ENCODE measurements at places on chromosomes 6 and 20.

- no peak for ATAC-seq
These were observed 28.7 kb downstream of the FKBP1A start for GRCh38 chr20:1364106-1364505.

- peak; percentile 82 for ATAC-seq
These were observed 21.9 kb downstream of the SGK1 start for GRCh38 chr6:134295953-134296553.

- ATAC-seq: peak; percentile 45
These were observed 62.0 kb upstream of the CD93 start for GRCh38 chr20:23147964-23148730.

GRCh38 chr6:96164802-96165201, 149.0 kb downstream of the FUT9 start:
- no peak for ATAC-seq

- ATAC-seq: peak; percentile 39
These were observed 115.4 kb downstream of the OPN5 start for GRCh38 chr6:47897247-47897646.

DNA sequence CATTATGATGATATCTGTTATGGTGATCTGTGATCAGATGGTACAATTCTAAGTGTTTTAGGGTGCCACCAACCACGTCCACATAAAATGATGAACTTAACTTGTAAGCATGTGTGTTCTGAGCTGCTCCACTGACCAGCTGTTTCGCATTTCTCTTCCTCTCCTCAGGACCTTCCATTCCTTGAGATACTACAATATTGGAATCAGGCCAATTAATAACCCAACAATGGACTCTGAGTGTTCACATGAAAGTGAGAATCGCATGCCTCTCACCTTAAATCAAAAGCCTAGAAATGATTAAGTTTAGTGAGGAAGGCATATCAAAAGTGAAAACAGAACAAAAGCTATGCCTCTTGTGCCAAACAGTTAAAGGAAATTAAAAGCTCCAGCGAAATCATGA, 114.6 kb downstream of the MAN1A1 start:
- no peak for ATAC-seq

GRCh38 chr6:134389658-134390057, 71.7 kb upstream of the SGK1 start:
- no peak for ATAC-seq

DNA sequence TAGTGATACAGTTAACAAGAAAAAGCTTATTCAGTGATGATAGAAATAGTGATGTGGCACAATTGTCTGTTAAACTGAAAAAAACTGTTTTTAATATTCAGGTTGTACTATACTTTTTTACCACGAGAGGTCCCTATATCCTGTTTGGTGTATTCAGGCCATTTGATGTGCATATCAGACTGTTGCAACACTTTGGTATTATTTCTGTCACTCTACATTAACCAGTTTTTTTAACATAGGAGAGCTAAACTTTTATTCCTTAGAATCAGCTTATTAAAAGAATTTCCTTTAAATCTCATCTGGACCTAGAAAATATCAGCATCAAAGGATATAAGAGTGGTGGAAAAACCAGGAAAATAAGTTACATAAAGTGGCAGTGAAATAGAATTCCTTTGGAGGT, 36.8 kb downstream of the TSPYL4 start:
- peak; percentile 64 for ATAC-seq

- no peak for ATAC-seq
These were observed 700.7 kb downstream of the EPM2A start for GRCh38 chr6:145034664-145035063.

- peak; percentile 11 for ATAC-seq
These were observed 176.3 kb downstream of the ADGRG6 start for GRCh38 chr6:142478117-142478516.

DNA sequence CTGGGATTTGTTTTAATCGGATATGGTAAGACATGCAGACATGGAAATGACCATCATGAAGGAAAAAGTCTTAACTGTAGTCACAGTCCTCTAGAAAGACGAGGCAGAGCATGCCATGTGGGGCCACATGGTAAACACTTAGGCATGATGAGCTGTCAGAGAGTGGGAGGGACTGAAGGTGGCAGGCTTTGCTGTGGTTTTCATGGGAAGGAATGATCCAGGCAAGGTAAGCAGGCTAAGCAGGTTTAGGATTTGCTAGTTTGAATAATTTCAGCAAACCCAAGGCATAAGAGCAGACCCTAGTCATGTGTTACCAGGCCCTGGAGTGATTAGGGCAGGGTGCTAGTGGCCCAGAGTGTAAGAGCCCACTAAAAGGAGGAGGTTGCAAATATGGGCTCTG, 47.2 kb upstream of the STMND1 start:
- ATAC-seq: no peak

DNA sequence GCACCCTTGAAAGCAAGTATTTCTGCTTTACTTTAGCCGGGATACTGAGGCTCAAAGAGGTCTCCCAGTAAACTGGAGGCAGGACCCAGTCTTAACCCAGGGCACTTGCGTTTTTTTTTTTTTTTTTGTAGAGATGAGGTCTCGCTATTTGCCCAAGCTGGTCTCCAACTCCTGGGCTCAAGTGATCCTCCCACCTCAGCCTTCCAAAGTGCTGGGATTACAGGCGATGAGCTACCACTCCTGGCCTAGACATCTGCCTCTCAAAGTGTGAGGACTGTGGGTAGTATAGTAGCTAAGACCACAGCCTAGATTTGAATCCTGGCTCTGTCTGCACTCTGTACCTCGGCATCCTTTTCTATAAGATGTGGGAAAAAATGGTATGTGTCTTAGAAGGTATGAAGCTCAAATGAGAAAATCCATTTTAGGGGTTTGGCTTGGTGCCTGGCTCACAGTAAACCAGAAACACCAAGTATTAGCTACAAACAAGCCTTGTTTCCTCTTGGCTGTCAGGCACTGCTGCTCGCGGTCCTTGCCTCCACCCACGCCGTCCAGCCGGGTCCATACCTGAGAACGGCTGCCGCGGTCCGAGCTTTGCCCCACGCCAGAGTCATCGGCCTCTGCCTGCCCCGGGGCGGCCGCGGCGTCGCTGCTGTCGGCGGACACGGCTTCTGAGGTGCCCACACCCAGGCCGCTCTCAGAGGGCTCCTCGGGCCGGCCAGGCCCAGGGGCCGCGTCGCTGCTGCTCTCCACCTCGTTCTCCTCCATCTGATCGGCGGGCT, 1.2 kb downstream of the ZNF335 start:
- ATAC-seq: peak; percentile 8

- no peak for ATAC-seq
These were observed 85.8 kb downstream of the ZFP64 start for GRCh38 chr20:52105442-52106422.

DNA sequence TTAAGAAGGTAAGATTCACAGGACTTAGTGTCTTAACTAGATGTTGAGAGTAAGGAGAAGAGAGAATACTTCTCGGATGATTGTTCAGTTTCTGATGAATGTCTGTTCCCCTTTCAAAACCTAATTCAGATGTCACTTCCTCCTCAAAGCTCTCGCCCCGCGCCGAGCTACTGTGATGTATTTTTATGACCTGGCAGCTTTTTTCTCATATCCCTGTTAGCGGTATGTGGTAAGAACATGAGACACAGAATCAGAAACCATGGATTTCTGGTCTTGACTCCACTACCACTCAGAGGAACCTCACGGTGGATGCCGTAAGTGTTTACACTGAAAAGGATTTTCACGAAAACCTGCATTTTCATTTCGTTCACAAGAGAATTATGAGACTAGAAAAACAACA, 48.4 kb downstream of the CEP43 start:
- no peak for ATAC-seq

DNA sequence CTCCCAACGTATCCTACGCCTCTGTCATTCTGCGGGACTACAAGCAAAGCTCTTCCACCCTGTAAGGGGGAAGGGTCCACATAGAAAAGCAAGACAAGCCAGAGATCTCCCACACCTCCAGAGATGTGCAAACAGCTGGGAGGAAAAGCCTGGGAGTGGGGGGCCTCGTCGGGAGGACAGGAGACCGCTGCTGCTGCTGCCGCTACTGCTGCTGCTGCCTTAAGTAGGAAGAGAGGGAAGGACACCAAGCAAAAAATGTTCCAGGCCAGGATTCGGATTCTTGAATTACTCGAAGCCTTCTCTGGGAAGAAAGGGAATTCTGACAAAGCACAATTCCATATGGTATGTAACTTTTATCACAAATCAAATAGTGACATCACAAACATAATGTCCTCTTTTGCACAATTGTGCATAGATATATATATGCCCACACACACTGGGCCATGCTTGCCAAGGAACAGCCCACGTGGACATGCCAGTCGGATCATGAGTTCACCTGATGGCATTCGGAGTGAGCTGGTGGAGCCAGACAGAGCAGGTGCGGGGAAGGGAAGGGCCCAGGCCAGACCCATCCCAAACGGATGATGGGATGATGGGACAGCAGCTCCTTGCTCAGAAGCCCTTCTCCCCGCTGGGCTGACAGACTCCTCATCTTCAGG, 108.8 kb upstream of the RAB32 start:
- ATAC-seq: no peak

GRCh38 chr20:4802527-4802926, 80.8 kb downstream of the PRND start:
- ATAC-seq: no peak

DNA sequence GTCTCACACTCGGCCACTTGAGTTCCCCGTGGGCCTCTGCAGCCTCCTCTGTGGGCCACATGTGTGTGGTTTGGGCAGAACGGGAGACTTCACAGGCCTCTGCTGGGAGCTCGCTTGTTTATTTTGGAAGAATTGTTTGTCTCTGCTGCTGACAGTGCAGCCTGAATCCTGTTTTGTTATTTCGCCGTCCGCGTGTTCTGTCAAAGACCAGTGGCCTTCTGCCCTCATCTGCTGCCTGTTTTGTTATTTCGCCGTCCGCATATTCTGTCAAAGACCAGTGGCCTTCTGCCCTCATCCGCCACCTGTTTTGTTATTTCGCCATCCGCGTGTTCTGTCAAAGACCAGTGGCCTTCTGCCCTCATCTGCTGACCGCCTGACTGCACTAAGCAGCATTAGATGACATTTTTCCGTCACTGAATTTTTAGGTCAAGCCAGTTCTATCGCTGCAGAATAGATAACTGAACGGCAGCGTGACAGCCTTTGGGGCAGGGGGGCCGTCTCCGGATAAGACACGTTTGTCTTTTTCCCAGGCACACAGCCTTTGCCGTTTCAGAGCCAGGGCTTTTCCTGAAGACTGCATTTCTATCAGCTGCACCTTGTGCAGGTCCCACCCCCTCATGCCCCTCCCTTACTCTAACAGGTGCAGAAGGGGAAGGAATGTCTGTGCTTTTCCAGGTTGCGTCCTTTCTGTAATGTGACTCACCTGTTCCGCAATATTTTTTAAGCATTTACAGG, 158.5 kb upstream of the AFDN start:
- no peak for ATAC-seq

DNA sequence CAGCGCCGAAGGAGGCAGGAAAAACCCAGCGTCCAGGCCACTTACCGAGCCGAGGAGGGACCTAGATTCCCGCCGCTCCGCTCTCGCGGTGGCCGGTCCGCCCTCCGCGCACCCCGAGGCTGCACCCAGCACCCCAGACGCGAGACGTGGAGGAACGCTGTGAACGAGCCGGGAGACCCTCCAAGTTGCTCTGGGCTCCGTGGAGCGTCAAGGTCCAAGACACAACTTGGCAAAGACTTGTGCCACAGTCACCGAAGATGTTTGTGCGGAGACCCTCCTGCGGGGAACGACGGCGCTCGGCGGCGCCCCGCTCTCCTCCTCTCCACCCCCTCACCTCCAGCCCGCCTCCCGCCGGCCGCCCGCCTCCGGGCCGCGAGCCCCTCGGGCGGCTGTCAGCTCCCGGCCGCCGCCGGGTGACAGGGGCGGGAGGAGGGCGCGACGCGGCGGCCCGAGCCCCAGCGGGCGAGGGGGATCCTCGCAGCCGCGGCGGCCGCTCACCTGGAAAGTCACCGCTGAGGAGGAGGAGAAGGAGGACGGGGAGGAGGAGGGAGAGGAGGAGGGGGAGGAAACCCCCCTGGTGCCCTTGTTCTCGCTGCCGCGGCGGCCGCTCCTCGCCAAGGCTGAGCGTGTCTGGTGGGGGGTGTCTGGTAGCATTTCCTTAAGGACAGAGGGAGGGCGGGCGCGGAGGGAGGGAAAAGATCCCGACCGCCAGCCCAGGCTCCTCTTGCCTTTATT, 637 bp upstream of the HIVEP2 start:
- peak; percentile 16 for ATAC-seq

DNA sequence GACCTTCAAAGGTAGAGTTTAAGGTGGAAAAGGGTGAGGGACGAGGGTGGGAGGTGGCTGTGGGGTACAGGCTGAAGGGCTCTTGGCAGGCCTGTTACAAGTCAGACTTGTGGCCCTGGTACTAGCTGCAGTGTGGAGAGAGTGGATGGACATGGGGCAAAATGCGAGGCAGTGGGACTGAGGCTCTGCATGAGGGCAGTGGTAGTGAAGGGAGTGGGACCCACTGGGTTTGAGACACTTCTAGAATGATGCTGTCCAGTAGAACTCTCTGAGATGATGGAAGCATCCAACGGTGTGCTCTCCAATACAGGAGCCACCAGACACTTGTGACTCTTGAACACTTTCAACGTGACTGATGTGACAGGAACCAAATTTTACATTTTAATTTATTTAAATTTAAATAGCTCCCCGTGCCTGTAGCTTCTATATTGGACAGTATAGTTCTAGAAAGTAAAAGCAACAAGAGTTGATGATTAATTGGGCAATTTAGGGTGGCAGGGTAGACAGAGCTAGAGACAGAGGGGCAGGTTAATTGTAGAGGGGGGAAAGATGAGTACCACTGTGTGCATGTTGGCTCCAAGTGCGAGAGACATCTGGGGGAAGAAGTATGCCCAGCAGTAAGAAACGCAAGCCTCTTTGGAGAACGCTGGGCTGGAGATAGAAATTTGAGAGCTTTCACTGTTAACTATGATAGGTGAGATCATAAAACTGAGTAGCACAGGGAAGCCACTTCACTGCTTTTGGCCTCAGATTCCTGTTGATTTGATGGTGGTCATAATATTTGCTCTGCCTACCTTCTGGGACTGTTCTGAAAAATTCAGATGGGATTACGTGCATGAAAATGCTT, 77.5 kb downstream of the TXNDC5 start:
- ATAC-seq: no peak
